Tibial nerve (tissue), 4 donors: ENCODE measurements at places on chromosomes 4 and X.

- DNase-seq, result no peak
Observed at GRCh38 chr4:63814171-63814964, 594.9 kb downstream of the TECRL start.

- DNase-seq, result no peak
Observed at GRCh38 chr4:89657931-89658700, 178.8 kb downstream of the SNCA start.

GRCh38 chr4:65600656-65601055 lies 69.6 kb downstream of the EPHA5 start:
- DNase-seq, result no peak

DNA sequence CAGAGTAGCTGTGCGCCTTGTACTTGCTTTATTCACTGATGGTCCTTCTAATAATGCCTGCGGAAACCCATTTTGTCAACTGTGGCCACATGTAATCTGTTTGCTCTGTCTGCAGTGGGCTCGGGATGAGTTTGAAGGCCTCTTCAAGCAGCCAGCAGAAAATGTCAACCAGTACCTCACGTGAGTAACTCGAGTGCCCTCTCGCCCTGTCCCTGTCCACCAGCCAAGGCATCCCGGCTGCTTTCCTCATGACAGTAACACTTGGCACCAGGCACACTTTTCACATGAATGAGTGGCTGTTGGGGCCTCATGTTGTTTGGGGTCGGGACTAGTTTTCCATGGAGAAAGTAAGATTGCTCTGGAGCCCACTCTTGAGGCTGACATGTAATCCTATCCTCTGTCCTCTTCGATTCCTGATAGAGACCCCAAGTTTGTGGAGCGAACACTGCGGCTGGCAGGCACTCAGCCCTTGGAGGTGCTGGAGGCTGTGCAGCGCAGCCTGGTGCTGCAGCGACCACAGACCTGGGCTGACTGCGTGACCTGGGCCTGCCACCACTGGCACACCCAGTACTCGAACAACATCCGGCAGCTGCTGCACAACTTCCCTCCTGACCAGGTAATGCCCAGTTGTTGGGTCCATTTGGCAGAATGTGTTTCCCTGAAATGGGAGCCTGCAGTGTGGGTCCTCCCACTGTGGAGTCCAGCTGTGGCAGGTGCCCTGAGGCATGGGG lies 8.8 kb upstream of the CDK16 start:
- DNase-seq, result no peak

- no peak for DNase-seq
Observed at GRCh38 chrX:1027133-1027532, 185.3 kb downstream of the CRLF2 start.

GRCh38 chr4:99033956-99034355 lies 38.4 kb downstream of the METAP1 start:
- no peak for DNase-seq

GRCh38 chrX:17519358-17519757 lies 144.4 kb downstream of the NHS start:
- peak; percentile 58 for DNase-seq

DNA sequence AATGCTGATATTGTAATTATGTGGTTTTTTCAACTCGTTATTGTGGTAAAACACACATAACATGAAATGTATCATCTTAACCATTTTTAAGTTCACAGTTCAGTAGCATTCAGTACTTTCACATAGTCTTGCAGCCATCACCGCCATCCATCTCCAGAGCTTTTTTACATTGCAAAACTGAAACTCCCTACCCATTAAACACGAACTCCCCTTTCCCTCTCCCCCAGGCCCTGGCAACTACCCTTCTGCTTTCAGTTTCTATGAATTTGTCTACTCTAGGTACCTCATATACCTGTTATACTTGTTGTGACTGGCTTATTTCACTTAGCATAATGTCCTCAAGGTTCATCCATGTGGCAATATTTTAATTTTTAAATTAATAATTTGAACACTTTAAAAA lies 380.6 kb downstream of the MAPK10 start:
- no peak for DNase-seq

DNA sequence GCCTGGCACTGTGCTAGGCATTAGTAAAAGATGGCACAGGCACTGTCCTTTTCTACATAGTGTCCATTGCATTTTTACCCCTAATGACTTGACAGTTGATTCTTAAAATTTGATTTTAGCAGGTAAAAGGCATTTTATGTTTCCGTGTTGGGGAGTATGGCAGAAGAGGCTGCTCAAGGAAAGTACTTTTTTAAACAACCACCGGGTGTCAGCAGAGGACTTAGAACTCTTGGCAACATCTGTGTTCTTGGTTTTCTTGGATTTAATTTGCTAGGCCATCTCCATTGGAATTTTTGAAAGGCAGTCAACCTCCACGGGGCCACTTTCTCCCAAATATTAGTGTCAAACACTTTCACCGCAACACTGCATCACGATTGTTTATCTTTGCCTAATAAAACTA lies 102.9 kb downstream of the TSPAN7 start:
- peak; percentile 8 for DNase-seq

GRCh38 chrX:132336172-132336571 lies 116.9 kb upstream of the RAP2C start:
- DNase-seq, result no peak

- DNase-seq, result no peak
Observed at GRCh38 chrX:154019633-154020528, at the start of gene IRAK1. IRAK1 (minus strand) TSS chrX:154019902; CDS start chrX:154019812, 90 bp downstream.

GRCh38 chr4:2273657-2274319 lies 11.9 kb upstream of the MXD4 start:
- DNase-seq, result no peak

- no peak for DNase-seq
Observed at GRCh38 chrX:42247241-42247640, 323.9 kb upstream of the CASK start.

- DNase-seq, result no peak
Observed at GRCh38 chr4:76147454-76148141, 599 bp downstream of the NUP54 start.

DNA sequence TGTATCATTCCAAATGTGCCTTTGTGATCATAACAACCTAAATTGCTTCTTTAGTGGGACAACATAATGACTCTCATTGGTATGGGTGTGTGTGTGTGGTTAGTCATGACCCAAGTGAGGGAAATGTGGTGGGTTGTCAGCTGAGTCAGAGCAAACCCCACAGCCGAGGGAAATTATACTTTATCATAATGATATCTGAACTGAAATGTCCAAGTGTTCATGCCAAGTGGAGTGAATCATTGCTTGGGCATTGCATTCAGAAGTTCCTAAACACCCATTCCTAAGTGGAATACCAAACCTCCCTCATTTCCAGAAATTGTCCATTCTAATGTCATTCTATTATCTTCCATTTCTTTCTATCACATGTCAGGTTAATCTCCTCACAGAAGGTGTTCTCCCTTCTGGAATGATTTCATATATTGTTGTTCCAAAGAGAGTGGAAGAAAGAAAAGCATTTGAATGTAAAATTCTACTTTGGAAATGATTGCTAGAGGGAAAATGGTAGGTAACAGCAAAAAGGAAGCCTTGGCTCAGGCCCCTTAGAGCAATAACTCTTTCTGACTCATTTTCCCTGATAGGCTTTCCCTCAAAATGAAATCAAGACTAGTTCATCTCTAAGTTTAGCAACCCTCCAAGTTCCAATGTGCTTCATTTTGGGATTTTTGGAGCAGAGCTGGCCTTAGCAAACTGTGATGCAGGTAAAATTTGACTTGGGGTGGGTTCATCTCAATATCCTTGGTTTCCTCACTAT lies 230.7 kb upstream of the KCNIP4 start:
- no peak for DNase-seq

DNA sequence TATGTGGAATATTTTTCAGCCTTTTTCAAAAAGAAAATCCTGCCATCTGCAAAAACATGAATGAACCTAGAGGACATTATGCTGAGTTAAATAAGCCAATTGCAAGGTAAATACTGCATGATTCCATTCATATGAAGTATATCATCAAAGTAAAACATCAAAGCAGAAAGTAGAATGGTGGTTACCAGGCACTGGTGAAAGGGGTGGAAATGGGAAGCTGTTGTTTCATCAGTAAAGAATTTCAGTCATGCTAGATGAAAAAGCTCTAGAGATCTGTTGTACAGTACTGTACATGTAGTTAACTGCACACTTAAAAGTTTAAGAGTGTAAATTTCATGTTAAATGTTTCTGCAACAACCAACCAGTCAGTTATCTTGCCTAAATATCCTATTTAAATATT lies 196.8 kb upstream of the ADGRL3 start:
- no peak for DNase-seq

DNA sequence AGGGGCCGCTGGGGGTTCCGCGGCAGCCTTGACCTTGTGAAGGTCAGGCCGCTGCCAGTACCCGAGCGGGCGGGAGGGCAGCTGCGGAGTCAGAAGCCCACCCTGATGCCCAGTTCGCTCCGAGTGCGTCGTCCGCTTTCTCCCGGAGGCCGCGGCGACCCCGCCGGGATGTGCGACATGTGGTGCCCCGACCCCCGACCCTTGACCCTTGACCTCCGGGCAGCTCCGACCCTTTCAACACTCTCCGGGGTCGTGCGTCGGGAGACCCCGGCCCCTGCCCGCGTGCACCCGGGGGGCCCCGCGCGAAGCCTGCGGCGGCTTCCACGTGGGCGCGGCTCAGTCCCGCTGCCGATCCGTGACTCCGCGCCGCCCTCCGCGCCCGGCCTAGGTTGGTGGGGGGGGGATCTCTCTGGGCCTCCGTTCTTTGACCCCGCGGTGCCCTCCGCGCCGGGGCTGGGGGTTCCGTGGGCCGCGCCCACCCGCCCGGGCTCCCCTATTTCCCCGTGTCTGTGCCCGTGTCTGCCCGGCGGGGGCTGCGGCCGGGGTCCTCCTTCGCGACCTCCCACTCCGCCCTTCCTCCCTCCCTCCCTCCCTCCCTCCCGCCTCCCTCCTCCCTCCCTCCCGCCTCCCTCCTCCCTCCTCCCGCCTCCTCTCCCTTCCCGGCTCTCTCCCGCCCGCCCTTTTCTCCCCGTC lies 609 bp upstream of the SLC25A6 start:
- peak; percentile 52 for DNase-seq

GRCh38 chr4:117422297-117422696 lies 336.9 kb upstream of the TRAM1L1 start:
- no peak for DNase-seq

GRCh38 chrX:13938051-13938828 lies 91.5 kb downstream of the GEMIN8 start:
- DNase-seq, result no peak

DNA sequence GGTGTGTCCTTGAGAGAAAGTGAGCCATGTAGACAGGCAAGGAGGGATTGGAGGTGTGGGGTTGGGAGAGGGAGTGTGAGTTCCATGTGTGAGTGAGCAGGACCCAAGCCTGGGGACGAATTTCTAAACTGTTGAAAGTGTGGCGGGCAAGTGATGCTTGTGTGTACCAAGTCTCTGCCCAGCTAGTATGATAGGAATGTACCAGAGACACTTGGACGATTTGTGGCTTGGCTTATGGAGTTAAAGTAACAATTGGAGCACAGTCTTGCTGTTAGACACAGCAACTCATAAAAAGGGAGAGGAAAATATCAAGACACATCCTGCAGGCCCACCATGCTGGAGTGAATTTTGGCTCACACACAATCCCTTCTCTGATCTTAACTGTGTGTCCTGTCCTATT lies 8.5 kb downstream of the PTTG2 start:
- no peak for DNase-seq

DNA sequence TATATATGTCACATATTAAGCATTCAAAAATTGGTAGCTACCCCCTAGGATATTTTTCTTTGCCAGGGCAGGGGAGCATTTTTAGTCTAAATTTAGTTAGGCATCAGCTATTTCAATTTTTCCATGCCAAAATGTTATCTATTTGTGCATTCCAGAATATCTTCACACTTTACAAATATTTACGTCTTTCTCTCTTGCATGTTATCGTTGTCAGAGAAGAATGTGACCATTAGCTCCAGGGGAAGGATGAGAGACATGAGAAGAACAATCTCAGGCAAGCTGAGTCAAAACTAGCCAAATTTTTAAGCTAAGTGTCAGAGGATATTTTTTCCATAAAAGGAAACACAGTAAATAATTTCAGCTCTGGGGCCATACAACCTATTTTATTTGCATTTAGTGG lies 885.0 kb upstream of the EPHA5 start:
- no peak for DNase-seq

GRCh38 chrX:107324493-107325310 lies 118.3 kb downstream of the DNAAF6 start:
- DNase-seq, result no peak

DNA sequence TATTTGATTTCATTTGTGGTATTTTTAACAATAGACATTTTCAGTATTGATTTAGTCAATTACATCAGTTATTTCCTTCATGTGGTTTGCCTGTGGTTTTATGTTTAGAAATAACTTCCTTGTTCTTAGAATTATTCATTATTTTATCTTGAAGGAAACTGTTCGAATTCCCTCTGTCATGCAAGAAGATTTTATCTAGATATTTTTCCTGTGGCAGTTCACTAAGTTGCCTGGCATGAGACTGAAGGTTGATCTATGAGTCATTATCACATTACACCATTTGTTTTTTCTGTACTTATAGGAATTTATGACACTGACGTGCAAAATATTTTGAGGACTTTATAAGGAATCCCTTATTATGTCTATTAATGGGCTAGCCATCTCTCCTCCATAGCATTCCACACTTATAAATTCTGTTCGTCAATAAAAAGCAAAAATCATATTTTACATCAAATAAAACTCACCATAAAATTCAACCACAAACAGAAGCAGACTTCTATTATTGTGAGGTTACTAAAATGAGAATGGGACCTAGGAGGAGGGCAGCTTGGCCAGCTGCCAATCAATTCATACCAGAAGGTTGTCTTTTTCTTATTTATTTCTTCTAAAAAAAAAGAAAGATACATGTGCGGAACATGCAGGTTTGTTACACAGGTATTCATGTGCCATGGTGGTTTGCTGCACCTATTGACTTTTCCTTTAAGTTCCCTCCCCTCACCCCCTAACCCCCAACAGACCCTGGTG lies 179.0 kb downstream of the KCNIP4 start:
- no peak for DNase-seq

- DNase-seq, result no peak
Observed at GRCh38 chr4:94237271-94237670, 29.6 kb downstream of the SMARCAD1 start.

- DNase-seq, result no peak
Observed at GRCh38 chr4:155590796-155591585, 75.7 kb upstream of the GUCY1A1 start.

- DNase-seq, result no peak
Observed at GRCh38 chrX:30521440-30522182, 56.0 kb downstream of the TASL start.

GRCh38 chr4:88613417-88613875 lies 21.2 kb downstream of the HERC3 start:
- no peak for DNase-seq

DNA sequence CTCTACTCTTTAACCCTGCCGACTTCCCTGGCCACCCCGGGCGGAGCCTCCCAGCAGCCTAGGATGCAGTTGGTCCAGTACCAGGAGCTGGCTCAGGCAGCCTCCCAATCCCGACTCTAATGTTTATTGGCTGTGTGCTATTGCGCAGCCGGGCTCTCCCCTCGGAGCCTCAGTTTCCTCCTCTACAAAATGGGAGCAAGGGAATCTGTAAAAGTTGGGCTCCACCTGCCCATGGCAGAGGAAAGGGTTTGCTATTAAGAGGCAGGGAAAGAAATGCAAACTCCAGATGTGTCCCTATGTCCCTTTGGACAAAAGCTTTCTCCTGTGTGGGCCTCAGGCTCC lies 140.8 kb upstream of the PJA1 start:
- DNase-seq, result no peak
